NCI-H510A treated with DMSO at 0.1 percent for 48 hours (cell line): ENCODE measurements at places on chromosomes 12 and 14.

GRCh38 chr14:92952481-92953298, 29.7 kb downstream of the CHGA start:
- no peak for DNase-seq

DNA sequence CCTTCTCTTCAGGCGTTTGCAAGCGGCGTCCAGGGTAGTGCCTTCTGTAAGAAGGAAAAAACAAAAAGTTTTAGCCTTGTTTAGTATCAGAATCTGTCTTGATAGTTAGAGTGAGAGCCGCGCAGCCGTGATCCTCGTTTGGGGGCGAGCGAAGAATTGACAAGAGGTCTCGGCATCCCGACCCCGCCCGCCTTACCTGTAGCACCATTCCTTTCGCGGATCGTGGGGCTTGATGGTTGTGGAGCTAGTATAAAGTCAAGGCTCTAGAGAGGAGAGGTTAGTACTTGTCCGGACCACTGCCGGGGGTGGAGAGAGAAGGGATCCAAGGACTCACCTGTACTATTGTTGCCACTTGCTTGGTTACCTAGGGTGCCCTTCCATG, 494 bp downstream of the TMTC3 start:
- DNase-seq, result peak; percentile 82

GRCh38 chr12:113021500-113021899, 35.0 kb upstream of the DTX1 start:
- DNase-seq, result no peak

DNA sequence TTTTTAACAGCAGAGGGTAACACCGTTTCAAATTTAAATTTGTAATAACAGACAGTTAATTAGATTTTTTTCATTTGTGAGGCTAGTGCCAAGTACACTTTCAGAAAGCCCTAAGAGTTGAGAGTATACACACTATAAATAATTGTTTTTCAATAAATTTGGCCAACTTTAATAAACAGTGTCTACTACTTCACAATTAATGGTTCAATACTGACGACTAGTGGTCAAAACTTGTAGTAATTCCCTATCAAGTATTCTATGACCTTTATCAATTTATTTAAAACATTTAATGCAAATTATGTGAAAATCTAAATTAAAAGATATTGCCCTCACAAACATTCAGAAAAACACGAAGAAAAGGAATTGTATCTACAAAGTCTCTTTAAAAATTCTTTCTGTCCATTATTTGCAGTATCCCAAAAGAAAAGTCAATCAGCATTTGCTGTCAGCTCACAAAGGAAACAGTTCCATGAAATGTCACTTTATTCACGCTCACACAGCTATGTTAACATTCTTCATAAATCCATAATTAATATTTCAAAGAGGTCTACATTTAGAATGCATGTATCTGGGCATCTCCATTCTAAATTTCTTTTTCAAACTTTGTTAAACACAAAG, 91.2 kb downstream of the CEP128 start:
- DNase-seq, result peak; percentile 51

DNA sequence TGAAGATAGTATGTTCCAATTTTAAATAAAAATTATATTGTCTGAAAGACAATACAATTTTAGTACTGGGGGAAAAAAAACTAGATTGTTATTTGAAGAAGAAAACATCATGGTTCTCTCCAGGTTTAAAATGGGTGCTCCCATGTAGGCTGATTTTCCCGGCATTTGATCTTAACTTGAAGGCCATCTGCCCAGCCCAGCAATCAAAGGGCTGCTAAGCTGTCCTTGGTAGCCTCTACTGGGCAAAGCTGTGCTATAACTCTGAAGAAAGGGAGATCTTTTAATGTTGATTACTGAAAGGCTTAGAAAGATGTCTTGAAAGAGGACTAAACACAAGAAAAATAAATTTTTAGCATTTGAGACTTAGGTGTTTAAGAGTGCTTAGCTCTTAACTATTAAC, 41.4 kb downstream of the CBX5 start:
- no peak for DNase-seq

DNA sequence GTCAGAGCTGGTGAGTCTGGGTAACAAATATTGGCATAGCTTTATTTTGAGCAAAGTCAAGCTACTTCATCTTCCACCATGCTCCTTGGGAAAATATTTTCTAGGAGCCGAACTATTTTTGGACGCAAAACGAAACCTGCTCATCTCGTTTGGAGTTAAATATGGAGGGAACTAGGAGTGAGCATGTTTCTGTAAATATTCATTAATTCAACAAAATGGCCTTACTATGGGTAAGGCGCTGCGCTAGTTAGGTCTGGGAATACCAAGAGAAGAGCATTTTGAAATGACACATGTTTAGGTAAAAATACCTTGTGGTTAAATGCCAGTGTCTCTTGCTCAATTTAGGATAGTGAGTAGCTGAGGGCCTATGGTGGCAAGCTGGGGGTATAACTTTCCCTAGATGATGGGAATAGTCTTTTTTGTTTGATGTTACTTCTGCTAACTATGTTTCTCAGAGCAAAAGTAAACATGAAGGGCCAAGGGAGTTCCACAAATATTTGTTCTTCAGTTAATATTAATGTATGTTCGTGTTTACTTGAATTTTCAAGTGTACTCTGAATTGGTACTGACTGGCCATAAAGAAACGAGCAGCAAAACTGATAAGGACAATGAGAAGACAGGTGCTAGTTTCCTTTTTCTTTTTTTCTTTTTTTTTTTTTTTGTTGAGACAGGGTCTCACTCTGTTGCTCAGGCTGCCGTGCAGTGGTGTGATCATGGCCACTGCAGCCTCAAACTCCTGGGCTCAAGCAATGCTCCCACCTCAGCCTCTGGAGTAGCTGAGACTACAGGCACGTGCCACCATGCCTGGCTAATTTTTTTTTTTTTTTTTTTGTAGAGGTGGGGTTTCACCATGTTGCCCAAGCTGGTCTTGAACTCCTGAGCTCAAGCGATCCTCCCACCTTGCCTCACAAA, 77.7 kb downstream of the MAP1LC3B2 start:
- peak; percentile 89 for DNase-seq

GRCh38 chr12:34377243-34378035, 355.1 kb downstream of the ALG10 start:
- no peak for DNase-seq

DNA sequence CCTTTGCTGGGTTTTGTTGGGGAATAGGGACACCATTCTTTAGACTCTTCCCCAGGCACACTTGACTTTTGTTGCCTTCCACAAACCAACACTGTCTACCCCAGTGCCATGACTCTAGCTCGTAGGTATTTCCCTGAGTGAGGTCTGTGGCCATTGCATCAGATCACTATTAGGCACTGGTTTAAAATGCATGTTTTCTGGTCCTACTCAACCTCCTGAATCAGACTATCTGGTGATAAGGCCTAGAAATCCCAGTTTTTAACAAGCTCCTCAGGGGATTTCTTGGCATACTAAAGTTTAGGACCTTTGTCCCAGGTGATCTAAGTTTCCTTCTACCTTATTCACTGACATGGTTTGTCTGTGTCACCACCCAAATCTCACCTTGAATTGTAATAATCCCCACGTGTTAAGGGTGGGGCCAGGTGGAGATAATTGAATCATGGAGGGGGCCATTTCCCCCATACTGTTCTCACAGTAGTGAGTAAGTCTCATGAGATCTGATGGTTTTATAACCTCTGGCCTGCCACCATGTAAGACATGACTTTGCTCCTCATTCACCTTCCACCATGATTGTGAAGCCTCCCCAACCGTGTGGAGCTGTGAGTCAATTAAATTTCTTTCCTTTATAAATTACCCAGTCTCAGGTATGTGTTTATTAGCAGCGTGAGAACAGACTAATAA, 87.8 kb upstream of the PSMC1 start:
- no peak for DNase-seq

DNA sequence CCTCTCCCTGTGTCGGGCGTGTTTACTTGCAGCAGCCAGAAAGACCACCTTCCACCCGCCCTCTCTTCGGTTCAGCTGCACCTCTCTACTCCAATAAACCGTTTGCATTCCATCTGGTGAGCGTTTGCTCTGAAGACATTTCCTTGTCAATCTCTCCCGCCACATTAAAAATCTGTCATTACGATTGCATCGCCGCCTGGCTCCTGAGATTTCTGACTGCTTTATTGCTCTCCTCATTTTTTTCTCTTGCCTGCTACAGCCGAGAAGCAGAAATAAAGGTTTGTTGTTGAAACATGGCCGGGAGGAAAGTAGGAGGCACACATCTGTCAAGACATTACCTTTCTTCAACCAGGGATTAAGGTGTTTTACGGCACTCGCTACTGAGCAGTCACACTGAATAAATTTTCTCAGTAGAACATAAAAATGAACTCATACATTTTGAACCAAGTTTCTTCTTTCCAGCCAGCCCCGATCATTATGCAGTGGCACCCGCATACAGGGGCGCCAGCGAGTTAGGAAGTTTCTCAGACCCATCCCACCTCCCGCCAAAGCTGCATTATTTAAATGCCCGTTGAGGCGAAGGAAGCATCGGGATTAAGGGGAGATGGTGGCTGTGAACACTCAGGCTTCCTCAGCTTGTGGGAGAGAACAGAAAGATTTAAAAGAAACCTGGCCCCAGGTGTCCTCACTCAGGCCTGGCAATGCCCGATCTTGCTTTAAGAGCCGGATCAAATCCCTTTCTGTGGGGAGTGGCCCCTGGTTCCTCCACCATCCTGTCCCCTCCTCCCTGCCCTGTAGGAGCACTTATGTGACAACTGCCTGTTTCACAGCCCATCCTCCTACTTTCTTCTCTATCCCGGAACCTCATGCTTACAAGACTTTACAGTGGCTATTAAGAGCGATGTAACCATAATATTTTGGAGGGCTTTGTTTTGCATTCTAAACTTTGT, 1108.9 kb downstream of the BCL11B start:
- no peak for DNase-seq

DNA sequence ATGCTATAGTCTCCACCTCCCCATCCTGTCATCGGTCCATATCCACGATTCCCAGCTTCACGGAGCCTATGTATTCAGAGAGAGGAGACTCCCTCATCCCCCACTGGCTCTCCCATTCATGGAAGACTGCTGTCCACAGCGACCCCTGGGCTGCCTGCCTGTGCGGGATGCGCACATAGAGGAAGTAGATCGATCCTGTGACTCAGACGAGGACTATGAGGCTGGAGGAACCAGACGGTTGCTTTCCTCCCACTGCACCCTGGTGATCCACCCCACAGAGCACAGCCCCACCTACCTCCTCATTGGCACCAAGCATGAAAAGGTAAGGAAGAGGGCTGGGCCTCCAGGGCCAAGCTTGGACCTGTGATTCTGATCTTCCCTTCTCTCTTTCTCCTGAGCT, 24.4 kb downstream of the PIGH start:
- no peak for DNase-seq

DNA sequence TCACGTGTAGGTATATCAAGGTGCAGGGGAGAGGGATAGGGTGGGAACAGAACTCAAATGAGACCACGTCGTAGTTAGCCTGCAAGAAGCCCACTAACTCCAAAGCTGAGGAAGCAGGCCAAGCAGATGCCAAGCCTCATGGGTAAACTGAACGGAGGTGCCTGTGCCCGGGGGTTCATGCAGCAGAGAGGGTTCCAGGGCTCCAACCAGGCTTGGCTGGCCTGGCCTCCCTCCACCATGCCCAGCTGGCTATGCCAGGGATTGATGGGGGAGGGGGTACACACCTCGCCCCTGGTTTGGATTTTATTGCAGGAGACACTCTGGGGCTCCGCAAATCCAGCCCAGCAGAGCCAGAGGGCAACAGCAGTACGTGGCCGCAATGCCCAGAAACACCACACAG, 27.3 kb downstream of the PXN start:
- DNase-seq, result no peak

DNA sequence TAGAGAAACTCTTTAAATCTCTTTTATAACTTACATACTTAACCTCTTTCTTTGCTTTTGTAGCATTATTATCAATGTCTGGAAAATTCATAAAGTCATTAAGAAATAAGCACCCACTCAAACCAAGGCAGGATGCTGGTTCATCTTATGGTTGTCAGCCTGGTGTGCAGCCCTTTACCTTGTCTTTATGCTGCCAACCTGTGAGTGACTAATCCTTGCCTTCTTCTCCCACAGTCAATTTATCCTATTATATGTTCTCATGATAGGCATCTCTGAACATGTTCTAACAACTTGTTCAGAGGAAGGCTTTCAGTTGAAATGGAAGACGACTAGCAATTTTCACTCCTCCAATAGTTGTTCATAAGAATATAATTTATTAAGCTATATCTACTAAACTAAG, 186.9 kb upstream of the CAND1 start:
- no peak for DNase-seq

GRCh38 chr14:103372552-103373304, 12.5 kb upstream of the MARK3 start:
- no peak for DNase-seq

DNA sequence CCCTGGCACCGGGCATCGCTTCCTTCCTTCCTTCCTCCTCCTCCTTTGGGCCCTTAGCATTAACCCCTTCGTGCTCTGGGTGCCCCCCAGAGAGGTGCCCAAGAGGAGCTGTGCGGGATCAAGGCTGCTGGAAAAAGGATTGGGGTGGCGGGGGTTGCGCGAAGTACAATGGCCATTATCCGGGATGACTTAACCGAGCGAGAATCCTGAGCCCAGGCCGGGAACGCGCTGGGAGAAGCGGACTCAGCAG, 2.8 kb downstream of the DHH start:
- no peak for DNase-seq

DNA sequence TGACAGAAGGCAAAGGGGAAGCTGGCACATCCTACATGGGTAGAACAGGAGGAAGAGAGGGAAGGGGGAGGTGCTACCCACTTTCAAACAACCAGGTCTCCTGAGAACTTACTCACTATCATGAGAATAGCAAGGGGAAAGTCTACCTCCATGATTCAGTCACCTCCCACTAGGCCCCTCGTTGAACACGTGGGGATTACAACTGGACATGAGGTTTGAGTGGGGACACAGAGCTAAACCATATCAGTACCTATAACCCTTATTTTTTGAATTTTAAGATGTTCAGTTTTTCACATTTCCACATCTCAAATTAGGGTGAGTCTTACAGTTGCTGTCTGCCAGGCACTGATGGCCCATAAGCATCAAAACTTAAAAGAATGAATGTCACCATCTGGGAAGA, 80.2 kb upstream of the ST8SIA1 start:
- DNase-seq, result no peak

GRCh38 chr14:105315941-105316576, 1.5 kb downstream of the PACS2 start:
- no peak for DNase-seq

GRCh38 chr12:47747126-47747525, 11.6 kb downstream of the RAPGEF3 start:
- no peak for DNase-seq
